ENCODE measurements at places on chromosomes 4 and X.

DNA sequence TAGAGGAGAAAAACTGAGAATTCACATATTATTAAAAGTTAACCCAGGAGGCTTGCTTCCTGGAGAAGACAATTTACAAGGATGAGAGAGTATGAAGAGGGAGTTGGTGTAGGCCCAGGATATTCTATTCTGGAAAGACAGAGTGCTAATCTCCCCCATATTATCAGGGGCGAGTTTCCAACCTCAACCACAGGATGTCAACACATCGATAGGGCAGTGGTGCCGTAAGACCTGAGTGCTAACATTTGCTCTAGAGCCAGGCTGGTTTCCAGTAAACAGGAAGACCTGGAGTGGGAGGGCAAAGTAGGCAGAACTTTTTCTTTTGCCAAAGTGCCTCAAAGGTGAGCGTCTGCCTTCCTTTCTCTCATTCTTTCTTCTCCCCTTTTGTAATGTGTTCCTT is 2.8 kb upstream of the AWAT1 start:
- ATAC-seq, result no peak
- no peaks in the 10 kb centered on the region for H3K4me1 ChIP-seq
- H3K36me3 ChIP-seq, result no peaks in the 10 kb centered on the region
- H3K4me3 ChIP-seq, result no peak overlapping the region

GRCh38 chr4:137495578-137495977 is 36.7 kb downstream of the PCDH18 start:
- no peak overlapping the region for H3K4me3 ChIP-seq
- no peaks in the 10 kb centered on the region for H3K4me1 ChIP-seq
- no peak overlapping the region for H3K27ac ChIP-seq
- ATAC-seq, result no peak
- H3K27me3 ChIP-seq, result no peaks in the 10 kb centered on the region
- no peaks in the 10 kb centered on the region for H3K36me3 ChIP-seq

GRCh38 chr4:44978020-44978419 is 251.7 kb upstream of the GNPDA2 start:
- H3K36me3 ChIP-seq, result no peaks in the 10 kb centered on the region
- H3K4me1 ChIP-seq, result no peaks in the 10 kb centered on the region
- ATAC-seq, result no peak
- H3K27me3 ChIP-seq, result no peaks in the 10 kb centered on the region
- no peak overlapping the region for H3K4me3 ChIP-seq

DNA sequence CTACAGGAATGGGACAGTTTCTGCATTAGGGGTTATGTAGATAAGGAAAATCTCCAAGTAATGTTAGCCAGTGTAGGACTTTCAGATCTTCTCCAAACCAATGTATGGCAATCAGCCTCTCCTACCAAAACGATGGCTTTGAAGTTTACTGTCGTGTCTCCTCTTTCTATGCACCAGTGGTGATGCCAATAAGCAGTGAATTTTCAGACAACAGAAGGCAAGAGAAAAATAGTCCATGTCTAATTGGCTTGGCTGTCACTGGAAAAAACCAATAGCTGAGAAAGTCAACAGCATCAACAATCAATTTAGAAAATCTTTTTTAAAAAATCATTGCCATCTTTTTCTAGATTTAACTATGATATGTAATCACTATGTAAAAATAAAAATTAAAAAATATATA is 35.0 kb downstream of the LIMCH1 start:
- H3K27me3 ChIP-seq, result no peaks in the 10 kb centered on the region
- H3K4me1 ChIP-seq, result no peaks in the 10 kb centered on the region
- no peak overlapping the region for H3K4me3 ChIP-seq
- no peaks in the 10 kb centered on the region for H3K36me3 ChIP-seq
- H3K27ac ChIP-seq, result no peak overlapping the region
- no peak for ATAC-seq

DNA sequence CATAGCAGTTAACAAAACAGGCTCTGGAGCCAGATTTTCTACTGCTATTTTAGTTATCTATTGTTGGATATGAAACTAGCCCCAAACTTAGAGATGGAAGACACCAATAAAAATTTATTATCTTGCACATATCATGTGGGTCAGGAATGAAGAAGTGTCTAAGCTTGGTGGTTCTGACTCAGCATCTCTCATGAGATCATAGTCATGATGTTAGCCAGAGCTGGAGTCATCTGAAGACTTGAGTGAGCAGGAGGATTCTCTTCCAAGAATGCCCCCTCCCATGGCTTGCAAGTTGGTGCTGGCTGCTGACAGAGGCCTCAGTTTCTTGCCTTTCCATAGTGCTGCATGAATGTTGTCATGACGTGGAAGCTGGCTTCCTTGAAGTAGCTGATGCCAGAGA is 68.2 kb upstream of the TAPT1 start:
- no peaks in the 10 kb centered on the region for H3K36me3 ChIP-seq
- peaks cover 5% of the 10 kb centered on the region for H3K4me1 ChIP-seq
- H3K27me3 ChIP-seq, result peaks cover 11% of the 10 kb centered on the region
- ATAC-seq, result no peak
- H3K4me3 ChIP-seq, result no peak overlapping the region
- no peak overlapping the region for H3K27ac ChIP-seq

DNA sequence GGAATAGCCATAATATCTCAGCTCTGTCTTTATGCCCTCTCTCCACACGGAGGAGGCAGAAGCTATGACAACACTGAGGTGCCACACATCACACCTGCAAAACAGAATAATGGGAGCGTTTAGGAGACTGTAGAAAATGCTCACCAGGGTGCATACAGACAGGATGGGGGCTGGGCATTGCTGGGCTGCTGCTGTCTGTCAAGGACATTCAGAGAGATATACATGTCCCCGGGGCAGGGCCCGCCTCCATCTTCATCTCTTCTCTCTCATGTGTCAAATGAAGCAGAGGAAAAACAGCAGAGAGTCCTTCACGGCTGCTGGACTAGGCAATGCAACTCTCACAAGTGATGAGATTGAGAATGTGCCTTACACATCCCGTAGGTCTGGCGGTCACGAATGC is 65.3 kb upstream of the DHRSX start:
- no peak for ATAC-seq
- peaks cover 6% of the 10 kb centered on the region for H3K36me3 ChIP-seq
- no peak overlapping the region for H3K27ac ChIP-seq
- no peaks in the 10 kb centered on the region for H3K4me1 ChIP-seq
- no peaks in the 10 kb centered on the region for H3K27me3 ChIP-seq

DNA sequence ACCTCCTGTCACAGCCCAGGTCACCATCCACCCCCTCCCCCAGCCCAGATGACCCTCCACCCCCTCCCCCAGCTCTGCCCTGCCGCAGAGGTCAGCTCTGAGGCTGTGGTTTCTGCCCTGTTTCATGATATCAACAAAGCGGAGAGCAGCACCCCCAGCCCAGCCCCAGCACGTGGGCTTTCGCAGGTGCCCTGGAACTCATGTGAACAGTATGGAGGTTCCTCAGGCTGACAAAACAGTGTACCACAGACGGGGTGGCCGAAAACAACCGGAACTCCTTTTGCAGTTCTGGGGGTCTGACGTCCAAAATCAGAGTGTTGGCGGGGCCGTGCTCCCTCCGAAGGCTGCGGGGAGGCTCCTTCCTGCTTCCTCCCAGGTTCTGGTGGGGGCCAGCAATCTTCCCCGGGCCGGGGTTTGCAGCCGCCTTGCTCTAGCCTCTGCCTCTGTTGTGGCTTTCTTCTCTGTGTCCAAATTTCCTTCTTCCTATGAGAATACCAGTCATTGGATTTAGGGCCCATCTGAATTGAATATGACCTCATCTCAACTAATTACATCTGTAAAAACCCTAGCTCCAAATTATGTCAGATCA is 7.9 kb upstream of the PSAPL1 start:
- no peaks in the 10 kb centered on the region for H3K4me1 ChIP-seq
- no peaks in the 10 kb centered on the region for H3K36me3 ChIP-seq

Measured in stimulated activated memory B cell treated with anti-CD40 and anti-IgM and Interleukin-4, amounts not matched to agents 10 μg/mL and 1 μg/mL and 100 μg/mL, for 72 hours (primary cell).